Vagina (tissue), 2 donors: ENCODE measurements at places on chromosomes 5 and 9.
A peak's percentile ranks its signal among the peaks of the same experiment; 100 is the strongest.

GRCh38 chr9:12694013-12694412, 828 bp downstream of the TYRP1 start:
- DNase-seq: no peak

DNA sequence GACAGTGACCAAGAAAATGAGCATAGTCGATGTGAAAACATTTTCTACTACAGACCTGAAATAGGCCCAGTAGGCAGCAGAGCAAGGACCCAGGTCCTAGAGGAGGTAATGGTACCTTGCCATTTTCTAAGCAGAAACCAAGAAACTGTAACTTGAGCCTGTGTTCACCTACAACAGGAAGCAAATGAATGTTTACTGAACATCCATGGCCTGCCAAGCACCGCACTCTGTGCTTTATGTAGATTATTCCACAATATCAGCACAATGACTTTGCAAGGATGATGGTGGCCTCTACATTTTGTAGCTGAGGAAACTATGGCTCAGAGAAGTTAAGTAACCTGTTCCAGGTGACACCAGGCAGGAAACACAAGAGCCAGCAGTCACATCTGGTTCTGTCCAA, 215.3 kb downstream of the SPOCK1 start:
- DNase-seq: no peak

GRCh38 chr9:89278997-89279739, 31.8 kb upstream of the CKS2 start:
- DNase-seq: no peak

DNA sequence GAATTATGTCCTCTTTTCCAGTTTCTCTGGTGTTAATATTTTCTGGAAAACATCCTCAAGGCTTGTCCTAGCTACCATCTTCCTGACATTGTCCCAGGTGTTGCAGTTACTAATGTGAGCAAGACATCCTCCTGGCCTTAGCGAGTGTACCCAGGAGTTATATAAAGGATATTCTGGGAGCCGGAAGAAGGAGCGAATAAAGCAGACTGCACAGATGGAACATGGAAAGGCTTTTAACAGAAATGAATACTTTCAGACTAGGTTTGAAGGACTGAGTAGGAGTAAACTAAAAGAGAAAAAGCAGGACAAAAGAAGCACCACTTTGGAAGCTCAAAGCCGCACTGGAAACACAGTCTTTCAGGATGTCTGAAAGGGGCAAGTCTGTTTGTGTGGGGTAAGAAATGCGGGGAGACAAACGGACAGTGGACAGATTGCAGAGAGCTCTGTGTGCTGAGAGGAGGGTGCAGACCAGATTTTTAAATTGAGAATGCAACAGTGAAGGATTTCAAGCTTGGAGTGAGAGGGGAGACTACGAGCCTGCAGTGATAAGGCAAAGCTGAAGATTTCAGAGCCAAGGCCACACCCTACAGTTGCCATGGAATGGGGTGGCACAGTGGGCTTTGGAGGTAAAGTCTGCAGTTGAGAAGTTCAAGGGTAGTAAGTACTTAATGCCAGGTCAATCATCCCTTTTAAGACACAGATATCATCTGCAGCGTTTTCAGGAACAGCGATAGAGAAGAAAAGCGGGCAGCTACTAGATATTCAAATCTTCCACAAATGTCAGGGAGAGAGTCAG, 94.1 kb upstream of the TAF11L2 start:
- DNase-seq: no peak

DNA sequence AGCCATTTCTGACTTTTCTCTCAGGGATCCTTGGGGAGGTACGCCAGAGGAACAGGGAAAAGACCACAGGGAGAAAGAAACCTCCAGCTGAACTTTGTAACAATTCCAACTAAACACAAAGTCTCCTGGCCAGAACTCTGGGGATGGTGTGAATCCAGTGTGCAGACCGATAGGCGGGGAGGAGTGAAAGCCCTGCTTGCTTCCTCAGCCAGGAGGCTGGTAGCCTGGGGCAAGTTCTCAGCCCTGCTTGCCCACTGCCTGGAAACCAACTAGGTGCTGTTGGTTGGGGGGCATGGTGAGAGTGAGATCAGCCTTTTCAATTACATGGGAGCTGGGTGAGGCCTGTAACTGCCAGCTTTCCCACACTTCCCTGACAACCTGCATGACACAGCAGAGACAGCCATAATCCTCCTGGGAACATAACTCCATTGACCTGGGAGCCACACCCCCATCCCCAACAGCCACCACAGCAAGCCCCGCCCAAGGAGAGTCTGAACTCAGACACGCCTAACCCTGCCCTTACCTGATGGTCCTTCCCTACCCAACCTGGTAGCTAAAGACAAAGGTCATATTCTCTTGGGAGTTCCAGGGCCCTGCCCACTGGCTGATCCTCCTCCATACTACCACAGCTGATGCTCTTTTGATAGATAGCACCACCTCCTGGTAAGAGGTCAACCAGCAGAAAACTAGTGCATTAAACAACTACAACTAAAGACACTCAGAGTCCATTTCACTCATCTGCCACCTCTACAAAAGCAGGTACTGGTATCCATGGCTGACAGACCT, 100.1 kb upstream of the TNFAIP8 start:
- no peak for DNase-seq

DNA sequence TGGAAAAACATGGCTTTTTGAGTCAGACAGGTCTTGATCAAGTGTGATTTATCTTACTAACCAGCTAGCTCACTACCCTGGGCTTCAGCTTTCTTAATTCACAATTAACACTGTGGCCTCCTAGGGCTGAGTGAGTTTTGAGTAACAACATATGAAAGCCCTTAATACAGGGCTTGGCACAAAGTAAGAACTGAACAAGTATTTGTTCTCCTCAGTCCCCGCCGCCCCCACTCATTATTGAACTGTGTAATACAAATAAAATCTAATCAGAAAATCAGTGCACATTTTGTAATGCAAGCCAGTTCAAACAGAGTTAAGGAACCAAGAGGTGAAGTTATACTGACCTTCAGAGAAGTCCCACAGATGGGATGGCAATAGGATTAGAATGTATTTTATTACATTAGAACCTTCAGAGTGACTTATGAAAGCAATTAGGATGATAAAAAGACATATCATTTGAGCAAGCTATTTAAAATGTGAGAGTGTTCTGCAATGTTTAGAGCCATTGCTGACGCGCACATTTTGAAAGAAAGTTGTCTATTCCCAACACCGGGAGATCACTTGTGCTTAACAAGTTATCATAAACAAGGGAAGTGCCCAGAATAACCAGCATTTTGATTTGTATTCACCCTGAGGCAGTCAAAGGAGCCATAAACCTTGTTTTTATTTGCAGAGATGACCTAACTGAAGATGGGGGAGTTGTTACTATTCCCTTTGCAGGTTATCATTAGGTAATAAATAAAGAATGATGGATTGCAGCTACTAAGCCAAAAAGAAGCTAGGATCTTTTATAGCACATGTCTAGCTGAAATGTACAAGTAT, 19.4 kb downstream of the ADAMTS16 start:
- DNase-seq: peak; percentile 52

DNA sequence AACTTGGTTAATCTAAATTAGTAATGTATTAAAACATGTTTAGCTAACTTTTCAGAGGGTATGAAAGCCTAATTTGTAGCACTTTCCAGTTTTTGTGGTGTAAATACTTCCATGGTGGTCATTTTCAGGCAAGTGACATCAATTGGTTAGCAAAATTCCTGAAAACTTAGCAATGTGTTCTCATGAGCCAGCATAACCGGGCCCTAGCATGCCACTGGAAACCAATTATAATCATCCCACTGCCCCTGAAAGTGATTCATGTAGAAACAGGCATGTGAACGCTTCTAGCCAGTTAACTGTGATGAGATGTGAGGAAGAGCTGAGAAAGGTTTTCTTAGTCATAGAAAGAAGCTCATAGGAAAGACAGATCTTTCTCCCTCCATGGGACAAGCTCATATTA, 417.2 kb downstream of the TLR4 start:
- no peak for DNase-seq

DNA sequence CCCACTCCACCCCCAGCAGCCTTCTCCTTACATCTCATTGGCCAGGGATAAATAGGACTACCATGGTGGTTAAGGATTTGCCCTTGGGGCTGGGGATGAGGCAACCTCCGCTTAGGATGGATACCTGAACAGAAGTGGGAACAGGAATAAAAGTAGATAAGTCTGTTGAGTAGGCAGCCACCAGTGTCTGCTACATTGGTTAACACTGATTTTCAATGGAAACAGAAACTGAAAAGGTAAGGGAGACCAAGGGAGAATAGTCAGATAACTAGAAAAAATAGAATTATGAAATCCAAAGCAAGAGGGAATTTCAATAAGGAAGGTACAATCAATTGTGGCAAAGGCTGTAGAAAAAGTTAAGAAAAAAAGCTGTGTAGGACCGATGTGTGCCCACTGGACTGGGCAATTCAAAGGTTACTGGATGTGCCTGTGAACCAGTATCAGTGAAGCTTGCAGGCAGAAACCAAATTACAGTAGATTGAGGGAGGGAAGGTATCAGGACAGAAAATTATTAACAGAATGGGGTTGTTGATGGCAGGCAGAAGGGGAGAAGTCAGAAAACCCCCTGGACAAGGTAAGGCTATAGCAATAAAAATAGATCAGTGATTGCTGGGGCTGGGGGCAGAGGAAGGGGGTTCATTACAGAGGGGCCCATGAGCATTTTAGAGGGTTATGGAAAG, 48.7 kb downstream of the DNAJC21 start:
- no peak for DNase-seq

GRCh38 chr5:36815871-36816270, 60.7 kb upstream of the NIPBL start:
- no peak for DNase-seq

DNA sequence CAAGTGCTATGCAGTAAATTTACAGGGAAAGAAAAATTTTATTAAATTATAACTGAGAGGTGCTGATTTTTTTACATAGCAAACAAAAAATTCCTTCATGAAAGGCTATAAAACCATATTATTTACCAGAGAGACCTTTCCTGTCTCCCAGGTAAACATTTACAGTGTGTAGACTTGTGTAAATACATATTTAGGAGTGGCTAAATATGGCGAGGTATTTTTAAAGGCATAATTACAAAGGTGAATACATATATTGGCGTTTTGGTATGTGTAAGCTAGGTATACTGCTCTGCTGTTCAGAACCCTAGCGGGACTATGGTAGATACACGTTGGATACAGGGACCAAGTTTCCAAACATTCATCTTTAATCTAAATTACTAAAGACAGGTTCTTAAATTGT, 170.6 kb upstream of the MEF2C start:
- DNase-seq: no peak

GRCh38 chr5:58980890-58981289, 398.0 kb downstream of the RAB3C start:
- DNase-seq: no peak

- DNase-seq: no peak
Measured at GRCh38 chr5:133679534-133679933, 67.2 kb upstream of the FSTL4 start.

GRCh38 chr5:32332966-32333365, 20.2 kb upstream of the MTMR12 start:
- no peak for DNase-seq

- DNase-seq: no peak
Measured at GRCh38 chr5:78515670-78516069, 132.9 kb downstream of the LHFPL2 start.

DNA sequence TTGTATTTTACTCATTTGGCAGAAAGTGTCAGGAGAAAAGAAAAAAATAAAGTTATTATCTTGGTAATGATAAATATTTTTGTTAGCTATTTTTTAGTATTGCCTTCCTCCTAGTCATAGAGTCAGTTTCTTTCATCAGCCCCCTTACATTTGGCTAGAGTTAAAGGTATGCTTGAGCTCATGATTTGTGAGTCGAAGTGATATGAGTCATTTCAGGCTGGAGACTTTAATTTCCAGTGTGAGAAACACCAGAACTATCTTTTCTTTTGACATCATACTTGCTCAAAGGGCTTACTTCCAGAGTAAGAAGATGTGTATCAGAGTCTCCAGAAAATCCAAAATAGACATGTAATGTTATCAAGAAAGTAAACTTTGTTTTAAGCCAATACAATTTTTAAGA, 746.7 kb upstream of the TYRP1 start:
- DNase-seq: no peak
